Stimulated activated CD8-positive, alpha-beta memory T cell treated with anti-CD3 and anti-CD28 coated beads, Interleukin-4, amount 100 ng/mL, for 48 hours (primary cell): ENCODE measurements at places on chromosomes 3 and 15.

GRCh38 chr3:142987080-142987700 is 14.2 kb upstream of the U2SURP start:
- no peak for DNase-seq

DNA sequence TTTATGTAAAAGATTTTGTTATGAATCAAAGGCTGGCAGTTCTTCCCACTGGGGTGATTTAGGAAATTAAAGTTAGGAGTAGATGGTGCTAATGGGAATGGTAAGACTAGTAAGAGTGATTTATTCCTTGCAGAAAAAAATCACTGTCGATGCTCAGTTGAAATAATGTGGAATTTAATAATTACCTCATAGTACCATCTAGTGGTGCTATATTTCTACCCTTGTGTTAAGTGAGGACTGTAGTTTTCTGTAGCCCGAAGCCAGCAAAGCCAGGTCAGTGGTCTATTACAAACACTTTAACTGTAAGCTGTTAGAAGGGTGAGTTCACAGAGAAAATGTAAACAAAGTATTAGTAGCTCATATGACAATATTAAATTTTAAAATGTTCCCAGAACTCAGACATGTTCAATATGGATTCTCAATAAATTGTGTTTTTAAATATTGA is 39.5 kb upstream of the GOLGA8J start:
- DNase-seq = no peak

GRCh38 chr3:194250098-194251002 is 100.8 kb downstream of the CPN2 start:
- DNase-seq = no peak

DNA sequence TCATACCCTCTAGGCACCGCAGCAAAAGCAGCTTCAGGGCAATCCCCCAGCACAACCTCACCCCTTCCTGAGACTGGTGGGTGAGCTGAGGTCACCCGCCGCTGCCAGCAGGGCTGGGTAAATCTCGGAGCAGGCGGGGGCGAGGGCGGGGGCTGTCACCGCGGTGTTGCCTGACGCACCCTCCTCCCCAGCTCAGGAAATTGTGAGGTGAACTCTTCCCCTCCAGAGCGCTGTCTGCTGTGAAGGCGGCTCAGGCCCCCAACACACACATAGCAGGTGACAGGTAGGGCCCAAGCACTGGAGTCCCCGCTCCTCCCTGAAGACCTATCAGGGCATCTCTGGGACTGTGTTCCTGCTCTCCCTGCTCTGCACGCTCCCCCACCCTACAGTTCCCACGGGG is 30.2 kb upstream of the FURIN start:
- peak; percentile 94 for DNase-seq

- no peak for DNase-seq
Observed at GRCh38 chr3:49879721-49880120, 10.0 kb upstream of the CAMKV start.

DNA sequence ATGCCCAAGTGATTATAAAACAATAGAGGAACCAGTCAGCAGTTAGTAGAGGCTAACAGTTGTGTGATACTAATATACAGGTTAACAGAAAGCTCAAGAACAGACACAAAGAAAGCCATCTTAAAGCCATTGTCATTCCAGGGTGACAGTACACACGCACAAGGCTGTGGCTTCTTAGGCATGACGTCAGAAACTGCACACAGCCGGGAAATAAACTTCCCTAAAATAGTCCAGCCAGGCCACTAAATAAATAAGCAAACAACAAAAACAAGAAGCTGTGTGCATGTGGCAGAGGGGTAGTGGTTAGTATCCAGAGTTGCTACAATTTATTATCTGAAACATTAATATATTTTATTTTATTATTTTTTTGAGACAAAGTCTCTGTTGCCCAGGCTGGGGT is 49.8 kb downstream of the PPCDC start:
- DNase-seq = no peak

- peak; percentile 52 for DNase-seq
Observed at GRCh38 chr3:130894130-130894985, 474 bp downstream of the ATP2C1 start.

DNA sequence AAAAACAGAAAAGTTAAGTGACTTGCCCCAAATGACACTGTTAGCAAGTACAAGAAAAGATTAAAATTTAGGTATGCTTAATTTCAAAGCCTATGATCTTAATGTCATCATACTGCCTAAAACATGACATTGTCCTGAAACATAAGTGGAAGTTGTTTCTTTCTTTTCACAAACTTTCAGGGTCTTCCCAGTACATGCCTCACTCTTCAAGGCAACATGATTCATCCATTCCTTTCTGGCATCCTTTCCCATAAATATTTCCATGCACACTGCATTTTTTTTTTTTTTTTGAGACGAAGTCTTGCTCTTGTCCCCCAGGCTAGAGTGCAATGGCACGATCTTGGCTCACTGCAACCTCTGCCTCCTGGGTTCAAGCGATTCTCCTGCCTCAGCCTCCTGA is 42.5 kb upstream of the KPNA4 start:
- no peak for DNase-seq

- DNase-seq = no peak
Observed at GRCh38 chr3:43707266-43707665, 16.5 kb downstream of the ABHD5 start.
